AG09319 (cell line): ENCODE measurements at places on chromosomes 16 and 17.

- no peak for DNase-seq
Observed at GRCh38 chr16:69555437-69555836, 10.3 kb upstream of the NFAT5 start.

DNA sequence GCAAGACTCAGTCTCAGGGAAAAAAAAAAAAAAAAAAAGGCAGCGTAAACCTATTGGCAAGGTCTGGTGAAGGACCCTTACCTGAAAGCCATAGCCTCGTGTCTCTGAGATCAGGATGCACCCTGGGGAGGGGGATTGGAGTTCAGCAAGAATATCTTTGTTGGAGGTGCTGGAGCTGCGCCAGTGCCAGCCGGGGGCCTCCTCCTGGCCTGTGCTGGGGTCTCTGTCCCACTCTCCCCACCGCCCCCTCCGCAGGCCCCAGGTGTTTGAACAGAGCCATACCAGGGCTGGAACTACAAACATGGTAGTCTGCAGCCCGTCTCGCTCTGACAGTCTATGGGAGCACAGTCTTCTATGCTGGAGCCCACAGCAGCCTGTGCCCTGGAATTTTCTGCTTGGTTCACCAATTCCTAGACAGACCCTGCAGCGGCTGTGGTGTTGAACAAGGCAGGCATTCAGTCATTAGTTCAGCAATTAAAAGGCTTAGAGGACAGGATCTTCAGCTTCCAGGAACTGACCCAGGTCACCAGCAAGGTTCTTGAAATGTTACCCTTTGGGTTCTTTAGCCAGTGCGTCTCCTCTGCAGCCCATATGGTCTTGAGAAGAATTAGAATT, 42.2 kb upstream of the KIFC3 start:
- DNase-seq, result no peak

DNA sequence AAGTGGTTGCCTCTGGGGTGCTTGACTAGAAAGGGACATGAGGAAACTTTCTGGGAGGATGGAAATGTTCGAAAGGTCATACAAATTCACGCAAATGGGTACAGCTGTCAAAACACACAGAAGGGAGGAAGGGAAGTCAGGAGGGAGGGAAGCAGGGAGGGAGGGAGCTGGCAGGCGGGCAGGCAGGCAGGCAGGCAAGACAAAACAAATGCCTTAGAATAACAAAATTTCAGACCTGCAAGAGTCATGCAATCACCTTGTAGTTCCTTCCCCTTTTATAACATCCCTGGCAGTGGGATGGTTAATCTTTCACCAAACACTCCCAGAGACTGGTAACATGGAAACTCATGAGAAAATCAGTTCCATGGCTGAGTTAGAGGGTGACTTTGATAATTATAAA, 189.2 kb downstream of the STX8 start:
- no peak for DNase-seq

DNA sequence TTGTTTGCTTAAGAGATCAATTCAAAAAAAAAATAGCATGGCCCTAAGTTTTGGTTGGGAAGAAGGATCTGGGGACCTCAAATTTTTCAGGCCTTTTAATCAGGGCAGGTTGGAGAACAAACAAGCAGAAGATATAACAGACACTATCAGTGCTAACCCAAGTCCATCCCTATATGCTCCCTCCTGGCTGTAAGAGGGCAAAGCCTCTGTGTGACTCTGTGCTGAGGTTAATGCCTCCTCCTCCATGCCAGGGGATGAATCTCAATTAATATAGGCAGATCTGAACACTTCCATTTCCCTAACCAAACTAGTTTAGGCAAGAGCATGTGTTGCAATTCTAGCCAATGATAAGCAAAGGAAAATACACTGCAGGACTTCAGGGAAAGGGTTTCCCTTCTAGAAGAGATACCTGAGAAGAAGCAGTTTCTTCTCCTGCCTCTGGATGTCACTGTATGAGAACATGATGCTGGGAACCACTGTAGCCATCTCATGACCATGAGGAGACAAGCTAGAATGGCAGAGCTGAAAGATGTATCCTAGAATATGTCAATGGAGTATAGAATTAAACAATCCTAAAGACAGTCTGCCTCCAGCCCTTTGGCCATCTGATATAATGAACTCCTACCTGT, 76.0 kb downstream of the CHD9NB start:
- DNase-seq, result no peak

DNA sequence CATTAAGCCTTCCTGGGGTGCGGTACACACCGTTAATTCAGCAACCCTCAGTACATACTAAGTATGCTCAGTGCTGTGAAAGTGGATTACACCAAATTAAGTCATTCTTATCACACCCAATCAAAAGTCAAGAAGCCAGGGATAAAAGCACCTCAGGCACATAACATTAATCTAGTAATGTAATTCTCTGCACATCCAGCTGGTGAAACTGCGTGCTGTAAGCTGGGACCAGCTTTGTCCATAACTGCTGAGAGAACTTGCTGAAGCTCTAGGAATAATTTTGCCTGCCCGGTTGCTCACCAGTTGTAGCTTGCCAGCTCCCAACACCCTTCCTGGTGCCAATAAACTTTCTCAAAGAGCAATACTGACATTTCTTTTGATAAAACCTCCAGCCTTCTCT, 44.9 kb downstream of the SLC47A1 start:
- DNase-seq, result no peak

DNA sequence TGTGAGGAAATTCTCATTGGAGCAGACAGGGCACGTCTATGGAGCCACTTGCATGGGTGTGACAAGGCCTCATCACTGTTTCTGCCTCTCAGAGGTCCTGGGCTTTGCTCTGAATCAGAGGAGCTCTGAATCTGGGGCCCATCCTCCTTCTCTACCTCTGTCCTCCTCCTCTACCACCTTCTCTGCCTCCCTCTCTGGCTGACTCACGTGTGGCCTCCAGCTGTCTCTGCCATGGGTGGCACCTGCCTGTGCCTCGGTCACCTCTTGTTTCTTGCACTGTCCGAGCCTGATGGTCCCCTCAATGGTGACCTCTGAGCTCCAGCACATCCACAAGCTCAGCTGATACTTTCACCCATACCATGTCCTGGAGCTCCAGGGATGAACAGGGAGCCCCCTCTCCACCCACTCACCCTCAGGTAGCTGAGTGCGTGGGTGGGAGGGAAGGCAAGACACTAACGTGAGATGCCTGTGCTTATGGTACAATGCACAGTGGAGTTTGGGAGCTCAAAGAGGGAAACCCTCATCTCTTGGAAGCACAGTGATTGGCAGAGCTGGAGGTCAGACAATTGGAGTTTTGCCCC, 116.4 kb upstream of the CRHR1 start:
- no peak for DNase-seq

DNA sequence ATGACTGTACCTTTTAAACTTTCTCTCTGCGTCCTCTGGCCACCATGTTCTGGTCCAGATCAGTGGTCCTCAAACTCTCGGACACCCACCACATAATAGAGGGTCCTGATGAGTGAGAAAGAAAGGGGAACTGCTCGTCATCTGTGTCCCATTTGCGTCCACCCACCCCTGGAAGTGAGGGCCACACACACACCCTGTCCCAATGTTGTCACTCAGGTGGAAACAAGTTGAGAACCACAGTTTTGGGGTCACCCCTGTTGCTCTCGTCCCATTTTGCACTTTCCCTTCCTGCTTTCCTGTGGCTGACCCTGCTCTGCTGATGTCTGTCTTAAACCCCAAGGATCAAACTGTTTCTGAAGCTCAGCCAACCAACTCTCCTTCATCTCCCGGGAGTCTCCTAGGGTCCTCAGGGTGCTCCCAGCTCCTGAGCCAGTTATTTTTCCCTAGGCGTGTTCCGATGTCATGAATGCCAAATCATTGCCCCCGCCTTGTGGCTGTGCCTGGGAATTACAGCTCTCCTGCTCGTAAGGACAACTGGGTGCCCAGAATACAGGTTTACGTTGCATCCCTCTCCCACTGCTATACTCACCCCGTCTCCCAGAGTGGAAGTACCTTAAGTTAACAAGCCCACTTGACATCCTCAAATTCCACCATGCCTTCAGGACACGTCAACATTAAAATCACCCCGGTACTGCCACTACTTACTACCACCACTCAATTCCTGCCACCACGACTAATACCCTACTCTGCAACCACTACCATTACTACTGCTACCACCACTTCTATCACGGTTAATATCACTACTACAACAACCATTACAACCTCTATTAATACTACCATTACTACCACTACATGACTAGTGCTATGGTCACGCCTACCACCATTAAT, 26.0 kb upstream of the HNF1B start:
- DNase-seq, result peak; percentile 15

- no peak for DNase-seq
Observed at GRCh38 chr17:50349243-50349600, 3.3 kb downstream of the XYLT2 start.

DNA sequence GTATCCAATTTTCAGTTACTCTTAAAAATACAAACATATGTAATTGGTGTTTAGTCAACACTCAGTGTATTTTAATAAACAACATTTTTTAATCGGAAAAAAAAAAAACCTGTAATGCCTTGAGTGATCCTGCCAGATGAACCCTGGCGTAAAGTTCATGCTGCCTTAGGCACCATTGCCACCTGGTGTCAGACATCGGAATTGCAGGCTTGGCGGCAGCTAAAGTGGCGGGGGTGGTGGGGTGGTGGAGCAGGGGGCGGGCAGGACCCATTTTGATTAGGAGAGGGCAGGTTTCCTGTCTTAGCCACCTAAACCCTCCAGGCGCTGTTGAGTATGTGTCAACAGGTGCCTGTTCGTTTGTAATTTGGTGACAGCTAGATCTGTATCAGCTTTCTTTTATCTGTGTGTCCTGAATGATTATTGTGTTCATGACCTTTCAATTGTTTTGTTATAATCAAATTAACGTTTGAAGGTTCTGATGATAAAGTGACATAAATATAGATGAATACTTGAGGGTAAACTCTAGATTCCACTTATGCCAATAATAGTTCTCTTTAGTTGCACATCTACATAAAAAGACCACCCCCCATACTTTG, 588.7 kb downstream of the CDH13 start:
- DNase-seq, result no peak

GRCh38 chr16:89383095-89384003, 107.0 kb downstream of the ANKRD11 start:
- no peak for DNase-seq

GRCh38 chr16:8567355-8568230, 22.7 kb downstream of the TMEM114 start:
- peak; percentile 70 for DNase-seq

DNA sequence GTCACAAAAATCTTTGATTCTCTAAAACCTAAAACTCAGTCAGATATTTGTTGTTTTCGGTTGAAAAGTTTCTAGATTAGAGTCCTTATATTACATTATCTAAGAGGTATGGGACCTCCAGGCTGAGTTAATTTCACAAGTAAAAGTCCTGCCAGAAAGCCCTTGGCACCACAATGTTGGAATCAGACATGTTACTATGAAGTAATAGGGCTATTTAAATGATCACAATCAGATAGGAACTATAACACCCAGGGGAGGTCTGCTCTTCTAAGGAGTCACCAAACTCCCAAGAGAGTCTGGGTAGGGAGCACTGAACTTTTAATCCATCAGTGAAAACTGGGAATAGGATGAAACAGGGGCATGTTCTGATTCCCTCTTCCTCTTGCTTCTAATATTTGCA, 54.2 kb downstream of the WIPI1 start:
- DNase-seq, result no peak

- DNase-seq, result no peak
Observed at GRCh38 chr16:13269905-13270528, 368.6 kb downstream of the SHISA9 start.

- no peak for DNase-seq
Observed at GRCh38 chr17:66494023-66494803, 191.8 kb downstream of the PRKCA start.

DNA sequence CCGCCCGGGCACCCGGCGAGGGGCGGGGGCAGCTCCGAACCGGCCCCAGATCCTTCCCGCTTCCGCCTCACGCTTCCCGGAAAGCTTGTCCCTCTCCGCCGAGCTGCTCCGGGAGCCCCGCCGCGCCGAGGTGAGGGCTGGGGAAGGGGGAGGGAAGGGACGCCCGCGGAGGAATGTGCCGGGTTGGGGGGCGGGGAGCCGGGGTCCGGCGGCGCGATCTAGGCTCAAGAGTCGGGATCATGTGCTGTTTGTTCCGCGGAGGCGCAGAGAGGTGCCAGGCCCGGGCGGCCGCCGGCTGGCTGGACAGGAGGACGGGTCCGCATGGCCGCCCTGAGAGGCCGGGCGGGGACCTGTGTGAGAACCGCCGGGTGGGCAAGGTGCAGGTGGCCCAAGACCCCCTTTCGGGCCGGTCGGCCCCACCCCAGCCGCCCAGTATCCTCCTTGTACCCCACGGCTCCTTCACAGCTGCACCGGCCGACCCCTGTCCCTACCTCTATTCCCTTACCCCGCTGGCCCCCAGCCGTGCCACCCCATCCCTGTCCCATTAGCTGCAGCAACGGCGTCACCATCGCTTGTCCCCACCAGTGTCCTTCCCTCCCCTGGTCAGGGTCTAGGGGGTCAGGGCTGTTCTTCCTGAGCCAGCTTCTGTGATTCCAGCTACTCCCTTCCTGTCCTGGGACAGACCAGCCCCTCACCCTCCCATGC, 429 bp downstream of the KIF1C start:
- no peak for DNase-seq

- DNase-seq, result no peak
Observed at GRCh38 chr16:89001117-89002027, 24.4 kb upstream of the CBFA2T3 start.

DNA sequence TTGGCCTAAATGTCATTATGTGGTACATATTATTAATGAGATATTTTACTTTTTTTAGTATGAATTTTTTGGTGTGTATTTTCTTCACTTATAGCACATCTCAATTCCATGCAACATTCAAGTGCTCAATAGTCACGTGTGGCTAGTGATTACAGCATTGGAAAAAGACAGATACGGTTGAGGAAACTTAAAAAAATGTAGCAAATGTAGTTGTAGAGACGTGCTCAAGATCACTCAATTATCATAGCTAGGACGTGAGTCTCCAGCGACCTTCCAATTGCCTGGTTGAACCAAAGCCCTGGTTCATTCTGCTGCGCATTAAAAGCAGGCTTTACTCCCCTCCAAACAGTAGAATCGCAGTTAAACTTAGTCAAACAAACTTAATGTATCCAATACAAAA, 1.2 kb upstream of the LIG3 start:
- no peak for DNase-seq

GRCh38 chr17:22158364-22158763, 466.0 kb downstream of the KCNJ18 start:
- DNase-seq, result no peak

- DNase-seq, result no peak
Observed at GRCh38 chr17:752620-753219, 656 bp upstream of the GEMIN4 start.

GRCh38 chr16:89981414-89981813, 32.9 kb downstream of the DEF8 start:
- no peak for DNase-seq

DNA sequence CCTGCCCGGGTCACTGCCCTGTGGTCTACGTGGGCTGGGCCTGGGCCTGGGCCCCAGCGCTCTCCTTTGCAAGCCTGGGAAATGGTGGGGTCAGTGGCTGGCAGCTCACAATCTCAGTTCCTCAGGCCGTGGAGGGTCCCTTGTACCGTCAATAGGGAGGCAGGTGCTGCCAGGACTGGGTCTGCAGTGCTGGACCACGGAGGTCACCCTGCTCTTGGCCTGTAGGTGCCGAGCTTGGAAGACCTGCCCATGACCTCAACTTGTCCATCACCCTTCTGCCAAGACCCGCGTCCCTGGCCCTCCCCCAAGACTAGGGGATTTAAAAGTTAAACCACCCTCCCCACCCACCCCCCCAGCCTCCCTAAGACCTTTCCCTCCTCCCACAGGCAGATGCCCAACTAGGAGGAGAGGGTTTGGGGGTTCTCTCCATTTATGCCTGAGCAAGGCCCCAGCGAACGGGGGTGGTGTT, 2.5 kb downstream of the TBX2 start:
- no peak for DNase-seq
